ENCODE measurements at places on chromosomes 1 and 21.

- DNase-seq: no peak
Observed at GRCh38 chr21:43312011-43312410, 114.9 kb downstream of the SIK1 start.

DNA sequence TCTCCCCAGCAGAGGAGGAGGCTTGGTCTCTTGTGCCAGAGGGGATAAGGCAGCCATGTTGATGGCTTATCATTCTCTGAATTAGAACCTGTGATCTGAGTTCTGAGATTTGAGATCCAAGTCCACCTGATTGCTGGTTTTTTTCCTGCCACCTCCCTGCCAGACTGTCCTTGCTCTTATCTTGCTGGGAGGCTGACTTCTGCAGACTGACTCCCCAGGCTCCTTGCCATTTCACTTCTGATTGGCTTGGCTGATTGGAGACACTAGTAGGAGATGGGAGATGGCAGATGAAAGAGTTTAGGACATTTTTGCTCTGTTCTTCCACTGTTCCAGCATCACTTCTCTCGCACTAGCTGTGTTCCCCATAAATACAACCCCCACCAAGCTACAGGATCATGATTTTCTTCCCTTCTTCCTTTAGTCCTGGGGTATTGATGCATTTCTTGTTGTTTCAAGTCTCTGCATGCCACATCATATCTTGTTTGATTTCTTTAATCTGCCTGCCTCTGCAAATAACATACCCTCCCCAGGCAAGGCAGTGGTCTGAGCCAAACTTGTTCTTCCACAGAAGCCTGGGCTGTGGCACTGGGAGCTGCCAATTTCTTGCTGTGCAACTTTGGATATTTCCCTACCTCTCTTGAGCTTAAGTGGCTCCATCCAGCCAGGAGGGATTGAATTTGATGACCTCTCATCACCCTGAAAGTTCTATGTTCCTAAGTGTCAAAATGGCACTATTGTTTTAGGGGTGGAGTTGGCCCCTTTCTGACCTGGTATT lies 963 bp upstream of the CYP4B1 start:
- DNase-seq: no peak

GRCh38 chr1:214584805-214585766 lies 17.9 kb upstream of the CENPF start:
- DNase-seq: no peak

DNA sequence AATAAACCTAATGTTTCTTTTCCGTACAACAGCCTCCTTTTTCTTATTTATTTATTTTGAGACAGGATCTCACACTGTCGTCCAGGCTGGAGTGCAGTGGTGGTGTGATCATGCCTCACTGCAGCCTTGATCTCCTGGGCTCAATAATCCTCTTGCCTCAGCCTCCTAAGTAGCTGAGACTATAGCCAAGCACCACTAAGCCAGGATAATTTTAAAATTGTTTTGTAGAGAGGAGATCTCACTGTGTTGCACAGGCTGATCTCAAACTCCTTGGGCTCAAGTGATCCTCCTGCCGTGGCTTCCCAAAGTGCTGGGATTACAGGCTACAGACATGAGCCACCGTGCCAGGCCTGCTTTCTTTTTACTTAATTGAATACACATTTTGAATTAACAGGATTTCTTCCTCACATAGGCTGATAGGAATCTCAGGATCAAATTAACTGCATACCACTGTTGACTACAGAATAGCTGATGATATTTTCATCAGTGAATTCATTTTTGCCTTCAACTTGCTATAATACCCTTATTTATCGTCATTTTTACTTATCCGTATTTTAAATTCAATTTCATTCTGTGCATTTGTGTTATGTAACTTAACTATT lies 2010.5 kb downstream of the NCAM2 start:
- no peak for DNase-seq

DNA sequence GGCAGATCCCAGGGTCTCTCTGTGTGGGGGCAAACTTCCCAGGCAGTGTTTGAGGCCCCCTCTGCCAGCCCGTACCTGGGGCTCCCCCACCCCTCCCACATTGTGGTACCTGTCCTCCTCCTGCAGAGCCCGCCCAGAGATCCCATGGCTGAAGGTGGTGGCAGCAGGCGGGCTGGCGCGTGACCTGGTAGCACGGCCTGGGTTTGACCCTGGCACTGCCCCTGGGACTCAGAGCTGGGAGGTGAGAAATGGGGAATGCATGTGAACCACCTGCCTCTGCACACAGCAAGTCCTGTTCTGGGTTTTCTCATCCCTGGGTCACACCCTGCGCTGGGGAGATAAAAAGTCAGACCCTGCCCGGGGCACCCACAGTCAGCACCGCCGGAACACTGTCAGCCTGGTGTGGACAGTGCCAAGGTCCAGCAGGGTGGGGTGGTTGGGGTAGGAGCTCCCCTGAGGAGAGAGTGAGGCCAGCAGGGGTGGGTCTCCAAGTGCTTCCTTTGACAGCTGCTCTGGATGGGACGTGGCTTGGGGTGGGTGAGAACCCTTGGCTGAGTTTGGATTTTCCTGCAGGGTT lies 11.8 kb downstream of the AGRN start:
- no peak for DNase-seq

GRCh38 chr1:219126377-219126776 lies 47.3 kb upstream of the LYPLAL1 start:
- DNase-seq: no peak

- DNase-seq: no peak
Observed at GRCh38 chr1:94385308-94385929, 32.8 kb upstream of the ABCD3 start.

GRCh38 chr1:205266611-205267305 lies 39.0 kb downstream of the TMCC2 start:
- DNase-seq: no peak

DNA sequence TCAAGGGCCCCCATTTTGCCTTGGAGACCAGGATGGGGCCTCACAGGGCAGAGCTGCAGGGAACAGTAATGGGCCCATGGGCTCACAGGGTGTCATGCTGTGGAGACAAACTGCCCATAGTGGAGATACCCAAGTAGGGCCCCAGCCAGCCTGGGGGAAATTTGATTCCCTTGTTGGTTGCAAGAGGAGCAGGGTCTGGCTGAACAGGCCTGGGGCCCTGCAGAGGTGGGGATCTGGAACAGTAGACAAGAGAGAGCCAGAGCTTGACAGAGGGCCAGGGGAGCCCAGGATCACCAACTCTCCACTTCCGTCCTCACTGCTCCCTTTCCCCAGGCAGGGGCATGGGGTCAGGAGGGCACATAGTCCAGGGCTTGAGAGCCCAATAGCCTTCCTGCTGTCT lies 8.7 kb downstream of the S100B start:
- DNase-seq: no peak

GRCh38 chr1:90393025-90393424 lies 324.1 kb downstream of the BARHL2 start:
- DNase-seq: no peak

DNA sequence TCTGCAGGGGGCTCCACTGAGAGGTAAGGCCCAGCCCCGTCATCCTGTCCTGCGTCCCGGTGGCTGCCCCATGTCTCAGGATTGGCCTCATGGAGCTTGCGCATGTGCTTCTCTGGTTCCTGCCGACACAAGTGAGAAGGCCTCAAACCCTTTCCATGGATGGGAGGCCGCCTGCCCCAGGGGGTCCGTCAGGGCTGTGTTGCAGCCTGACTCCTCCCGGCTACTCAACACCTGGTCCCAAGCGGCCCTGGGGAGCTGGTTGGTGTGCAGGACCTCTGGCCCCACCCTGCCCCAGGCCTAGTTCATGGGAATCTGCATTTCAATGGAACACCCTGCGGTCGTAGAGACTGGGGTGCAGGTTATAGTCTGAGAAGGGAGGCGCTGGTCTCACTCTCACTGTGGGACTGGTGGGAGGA lies 21.1 kb upstream of the PDE9A start:
- no peak for DNase-seq

GRCh38 chr1:95537176-95537575 lies 303.2 kb downstream of the RWDD3 start:
- no peak for DNase-seq

- DNase-seq: no peak
Observed at GRCh38 chr1:229244091-229244490, 26.8 kb upstream of the RAB4A start.

DNA sequence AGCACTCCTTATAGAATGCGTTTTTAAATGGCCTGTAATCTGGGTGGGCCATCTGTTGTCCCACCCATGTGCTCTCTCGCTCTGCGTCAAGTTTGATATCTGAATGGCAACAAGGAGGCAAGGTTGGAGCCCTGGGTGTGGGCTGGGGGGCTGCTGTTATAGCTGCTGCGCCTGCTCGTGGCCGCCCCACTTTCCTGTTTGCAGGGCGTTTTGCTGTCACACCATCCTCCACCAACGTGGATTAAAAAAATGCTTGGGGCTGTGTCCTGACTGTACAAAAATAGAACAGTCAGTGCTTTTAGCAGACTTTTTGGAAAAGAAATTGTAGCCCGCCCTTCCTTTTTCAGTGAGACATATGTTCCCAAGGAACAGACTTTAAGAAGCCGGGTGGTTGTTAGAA lies 25.4 kb downstream of the UMODL1 start:
- DNase-seq: no peak

DNA sequence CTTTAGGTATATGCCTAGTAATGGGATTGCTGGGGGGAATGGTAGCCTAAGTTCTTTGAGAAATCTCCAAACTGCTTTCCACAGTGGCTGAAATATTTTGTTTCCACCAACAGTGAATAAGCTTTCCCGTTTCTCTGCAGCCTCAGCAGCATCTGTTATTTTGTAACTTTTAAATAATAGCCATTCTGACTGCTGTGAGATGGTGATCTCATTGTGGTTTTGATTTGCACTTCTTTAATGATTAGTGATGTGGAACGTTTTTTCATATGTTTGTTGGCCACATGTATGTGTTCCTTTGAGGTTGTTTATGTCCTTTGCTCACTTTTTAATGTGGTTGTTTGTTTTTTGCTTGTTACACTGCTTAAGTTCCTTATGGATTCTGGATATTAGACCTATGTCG lies 237.4 kb downstream of the CENPF start:
- DNase-seq: no peak

- no peak for DNase-seq
Observed at GRCh38 chr1:59028048-59028447, 244.2 kb upstream of the JUN start.

GRCh38 chr1:1194723-1195122 lies 11.7 kb downstream of the TNFRSF18 start:
- no peak for DNase-seq

DNA sequence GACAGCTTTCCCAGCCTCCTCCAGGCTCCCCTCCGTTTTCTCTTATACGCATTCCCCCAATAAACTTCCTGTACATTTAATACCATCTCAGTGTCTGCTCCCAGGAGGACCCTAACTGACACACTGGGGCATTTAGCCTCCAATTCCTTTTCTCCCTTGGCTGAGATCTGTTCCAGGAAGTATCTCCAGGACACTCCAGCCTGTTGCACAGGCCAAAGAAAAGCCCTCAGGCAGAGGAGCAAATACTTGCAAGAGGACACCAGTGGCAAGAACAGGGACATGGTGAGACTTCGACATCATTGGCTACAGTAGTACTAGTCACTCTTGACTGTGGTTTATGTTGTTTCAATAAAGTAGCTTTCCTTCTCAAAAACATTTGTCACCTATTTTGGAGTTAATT lies 4.7 kb upstream of the SYNJ1 start:
- DNase-seq: no peak

- DNase-seq: no peak
Observed at GRCh38 chr1:94243665-94244064, 6.3 kb upstream of the ARHGAP29 start.

DNA sequence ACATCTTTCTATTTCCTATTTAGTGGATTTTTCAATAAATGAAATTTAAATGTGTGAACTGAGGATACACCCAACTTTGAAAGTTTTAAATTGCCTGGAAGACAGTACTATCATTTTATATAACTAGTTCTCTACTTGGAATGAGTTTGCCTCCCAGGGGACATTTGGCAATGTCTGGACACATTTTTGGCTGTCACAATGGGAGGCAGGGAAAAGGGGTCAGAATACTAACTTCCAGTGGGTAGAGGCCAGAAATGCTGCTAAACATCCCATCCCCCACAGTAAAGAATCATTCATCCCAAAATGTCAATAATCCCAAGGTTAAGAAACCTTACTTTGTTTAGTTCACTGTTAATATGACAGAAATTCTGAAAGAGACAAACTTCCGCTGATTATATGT lies 13.2 kb upstream of the NRAS start:
- no peak for DNase-seq

- DNase-seq: no peak
Observed at GRCh38 chr21:41631564-41632461, 123.9 kb upstream of the TMPRSS2 start.

- DNase-seq: no peak
Observed at GRCh38 chr21:44480200-44481053, 25.1 kb downstream of the LRRC3 start.

DNA sequence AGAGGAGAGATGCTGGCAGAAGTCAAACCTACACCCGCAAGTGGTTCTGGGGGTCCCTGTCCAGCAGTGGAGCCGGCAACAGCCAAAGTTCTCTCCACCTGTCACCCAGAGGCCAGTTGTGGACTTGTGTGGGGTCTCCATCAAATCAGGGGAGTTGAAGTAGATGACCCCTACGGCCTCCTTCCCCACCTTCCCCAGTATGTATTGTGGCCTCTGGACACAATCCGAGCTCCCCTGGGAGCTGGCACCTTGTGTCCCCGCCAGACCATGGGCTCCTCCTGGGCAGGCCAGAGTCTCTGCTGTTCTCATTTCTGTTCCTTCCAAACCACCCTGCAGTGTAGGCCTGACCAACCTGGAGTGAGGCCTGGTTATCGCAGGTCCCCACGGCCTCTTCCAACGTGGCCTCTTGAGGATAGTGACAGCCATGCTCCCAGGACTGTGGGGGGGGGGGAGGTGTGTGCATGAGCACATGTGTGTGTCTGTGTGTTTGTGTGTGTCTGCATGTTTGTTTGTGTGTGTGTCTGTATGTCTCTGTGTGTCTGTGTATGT lies 246.4 kb downstream of the MATN1 start:
- DNase-seq: no peak

DNA sequence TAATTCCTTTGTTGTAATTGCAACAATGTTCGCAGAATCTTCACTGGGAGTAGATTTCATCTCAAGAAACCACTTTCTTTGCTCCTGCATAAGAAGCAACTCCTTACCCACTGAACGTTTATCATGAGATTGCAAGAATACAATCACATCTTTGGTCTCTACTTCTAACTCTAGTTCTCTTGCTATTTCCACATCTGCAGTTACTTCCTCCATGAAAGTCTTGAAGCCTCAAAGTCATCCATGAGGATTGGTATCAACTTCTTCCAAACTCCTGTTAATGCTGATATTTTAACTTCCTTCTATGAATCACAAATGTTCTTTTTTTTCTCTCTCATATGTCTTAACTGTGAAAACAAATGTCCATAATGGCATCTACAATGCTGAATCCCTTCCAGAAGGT lies 118.6 kb upstream of the RAB4A start:
- DNase-seq: no peak

DNA sequence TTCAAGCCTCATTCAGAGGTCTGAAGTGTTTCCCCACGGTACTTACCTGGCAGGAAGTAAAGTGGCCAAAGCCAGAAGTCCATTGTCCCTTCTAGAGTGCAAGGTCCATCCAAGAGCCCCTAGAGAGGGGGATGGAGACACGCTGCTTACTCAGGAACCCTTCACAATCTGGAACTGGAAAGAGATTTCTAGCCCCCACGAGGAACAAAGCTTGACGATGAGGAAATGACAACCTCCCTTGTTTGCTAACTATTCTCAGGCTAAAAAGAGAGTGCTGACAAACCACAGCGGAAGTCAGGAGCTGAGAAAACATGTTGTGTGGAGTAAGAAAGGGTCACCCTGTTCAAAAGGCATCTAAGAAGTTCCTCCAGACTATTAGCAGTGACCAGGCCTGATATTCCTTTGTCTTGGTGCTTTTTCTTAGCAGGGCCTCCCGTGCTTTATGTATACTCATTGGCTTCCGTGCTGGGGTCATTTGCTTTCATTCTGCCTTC lies at the start of gene FCMR:
Gene FCMR (minus strand): TSS at position 170 of the 494 bp plus-strand sequence. CDS start 87 bp downstream, at position 83.
- no peak for DNase-seq

GRCh38 chr1:88219521-88219920 lies 464.6 kb upstream of the PKN2 start:
- DNase-seq: no peak

Data from memory B cell (primary cell).